Retinal pigment epithelial cell (primary cell): ENCODE measurements at places on chromosomes 3 and 15.
A peak's percentile ranks its signal among the peaks of the same experiment; 100 is the strongest.

- DNase-seq, result no peak
These were observed 13.8 kb upstream of the ATP2B2 start for GRCh38 chr3:10519236-10519635.

- DNase-seq, result peak; percentile 14
These were observed 55.2 kb upstream of the GBE1 start for GRCh38 chr3:81816473-81817250.

- no peak for DNase-seq
These were observed 34.4 kb upstream of the MEIS2 start for GRCh38 chr15:37134699-37135131.

- DNase-seq, result no peak
These were observed 15.9 kb downstream of the SLC49A4 start for GRCh38 chr3:122810734-122811133.

- no peak for DNase-seq
These were observed 35.8 kb upstream of the HERC1 start for GRCh38 chr15:63869371-63870042.

DNA sequence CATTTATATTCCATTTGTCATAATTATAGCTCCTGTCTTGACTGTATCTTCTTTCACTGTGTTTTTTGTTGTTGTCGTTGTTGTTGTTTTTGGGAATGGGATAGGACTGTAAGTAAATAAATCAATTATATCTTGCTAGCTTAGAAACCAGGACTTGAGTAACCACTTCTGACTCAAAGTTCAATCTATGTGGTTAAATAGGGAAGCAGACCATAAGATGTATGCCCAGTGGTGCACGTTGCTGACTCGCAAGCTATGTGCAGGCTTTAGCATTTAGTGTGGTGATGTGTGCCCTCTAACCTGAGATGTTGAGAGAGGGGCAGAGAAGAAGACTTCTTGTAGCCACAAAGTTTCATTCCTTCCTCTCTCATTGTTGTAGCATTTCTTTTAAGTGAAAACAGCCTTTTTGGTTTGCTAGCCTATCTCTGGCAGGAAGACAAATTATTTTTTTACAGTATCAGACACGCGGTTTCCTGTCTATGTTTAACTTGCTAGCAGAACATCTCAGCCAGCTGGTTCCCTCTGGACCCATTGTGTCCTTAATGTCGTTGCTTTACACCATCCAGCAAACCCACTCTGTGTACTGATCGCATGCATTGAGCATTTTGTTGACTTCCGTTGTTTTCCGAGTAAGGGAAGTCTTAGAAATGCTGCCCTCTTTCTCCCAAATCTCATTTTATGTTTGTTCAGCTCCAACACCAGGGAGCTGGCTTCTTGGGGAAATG, 52.1 kb downstream of the TGFBR2 start:
- no peak for DNase-seq

DNA sequence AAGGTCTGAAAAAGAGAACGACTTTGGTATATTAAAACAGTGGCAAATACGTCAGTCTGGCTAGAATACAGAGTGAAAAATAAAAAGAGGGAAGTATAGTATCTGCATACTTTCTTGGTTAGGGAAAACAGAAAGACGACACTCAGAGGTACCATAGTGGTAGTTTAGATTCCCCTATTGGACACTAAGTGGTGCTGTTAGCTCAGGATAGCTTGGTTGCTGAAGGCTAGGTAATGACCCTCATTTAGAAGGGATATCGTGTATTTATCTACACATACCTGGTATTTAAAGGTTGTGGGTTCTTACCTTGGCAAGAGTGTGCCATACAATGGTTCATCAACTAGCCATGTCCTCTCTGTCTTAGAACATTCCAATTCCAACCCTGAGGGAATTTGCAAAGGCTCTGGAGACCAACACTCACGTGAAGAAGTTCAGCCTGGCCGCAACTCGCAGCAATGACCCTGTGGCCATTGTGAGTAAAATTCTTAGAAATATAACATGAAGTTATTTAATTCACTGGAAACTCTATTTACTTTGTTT, 31.0 kb downstream of the TMOD2 start:
- no peak for DNase-seq

- no peak for DNase-seq
These were observed 724.9 kb downstream of the NSUN3 start for GRCh38 chr3:94787734-94788270.

GRCh38 chr15:51089699-51090453, 4.8 kb downstream of the TNFAIP8L3 start:
- no peak for DNase-seq

DNA sequence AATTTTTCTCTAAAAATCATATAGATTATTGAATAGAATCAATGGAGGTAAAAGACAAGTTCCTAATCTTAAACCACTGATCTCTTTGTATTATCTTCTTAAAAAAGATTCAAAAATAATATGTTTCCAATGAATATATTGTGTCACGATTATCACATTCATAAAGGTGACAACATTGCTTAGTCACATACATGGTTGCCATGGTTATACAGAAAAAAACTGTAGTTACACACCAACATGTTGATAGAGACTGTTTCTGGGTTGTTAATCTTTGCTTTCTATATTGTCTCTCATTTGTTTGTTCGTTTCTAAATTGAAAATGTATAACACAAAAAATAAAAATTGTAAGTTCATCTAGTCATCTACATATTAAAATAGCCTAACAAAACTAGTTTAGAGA, 376.0 kb upstream of the ALCAM start:
- DNase-seq, result no peak

DNA sequence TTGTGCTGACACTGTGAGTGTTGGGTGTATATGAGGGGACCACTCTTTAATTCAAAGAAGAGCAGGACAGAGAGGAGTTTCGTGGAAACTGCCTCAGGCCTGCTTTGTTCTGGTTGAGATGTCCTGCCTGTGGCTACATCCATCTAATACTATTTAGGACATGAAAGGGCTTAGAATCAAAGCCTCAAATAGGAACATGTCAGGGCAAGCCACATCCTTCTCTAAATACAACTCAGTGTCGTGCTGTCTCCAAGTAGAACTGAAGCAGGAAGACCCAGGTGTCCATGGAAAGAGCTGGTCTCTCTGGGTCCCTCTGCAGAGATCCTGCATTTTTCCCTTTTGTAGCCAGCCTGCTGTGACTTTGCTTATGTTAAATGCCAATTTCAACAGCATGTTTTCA, 156.2 kb upstream of the UMPS start:
- no peak for DNase-seq

GRCh38 chr3:59481776-59482400, 432.1 kb upstream of the CFAP20DC start:
- DNase-seq, result no peak

GRCh38 chr3:87198774-87199173, 28.3 kb upstream of the CHMP2B start:
- no peak for DNase-seq

- DNase-seq, result peak; percentile 16
These were observed 54.2 kb downstream of the DTWD1 start for GRCh38 chr15:49675041-49675440.

DNA sequence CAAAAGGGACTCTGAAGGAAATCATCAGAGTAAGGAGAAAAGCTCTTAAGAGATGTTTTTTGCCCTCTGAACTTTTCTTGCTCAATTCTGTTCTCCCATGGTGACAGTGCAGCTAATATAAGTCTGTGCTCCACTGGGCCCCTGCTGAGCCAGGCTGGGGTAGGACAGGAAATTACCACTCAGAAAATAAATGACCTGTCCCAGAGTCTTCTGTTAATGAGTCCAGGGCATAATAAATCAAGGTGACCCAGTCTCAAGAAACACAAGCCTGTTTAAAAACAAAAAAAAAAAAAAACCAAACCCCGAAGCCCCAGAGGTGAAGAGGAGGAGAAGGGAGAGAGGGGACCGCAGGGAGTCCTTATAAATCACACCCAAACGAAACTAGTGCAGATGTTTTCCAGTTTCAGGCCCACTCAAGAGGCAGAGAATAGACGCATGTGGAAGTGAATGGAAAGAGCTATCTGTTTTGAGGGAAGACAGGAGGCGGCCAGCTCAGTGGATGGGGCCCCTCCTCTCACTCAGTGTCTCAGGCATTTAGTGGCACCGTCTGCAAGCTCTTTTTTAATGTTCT, 59.8 kb upstream of the BOC start:
- no peak for DNase-seq

- no peak for DNase-seq
These were observed 36.1 kb downstream of the SELENOT start for GRCh38 chr3:150639262-150639661.

DNA sequence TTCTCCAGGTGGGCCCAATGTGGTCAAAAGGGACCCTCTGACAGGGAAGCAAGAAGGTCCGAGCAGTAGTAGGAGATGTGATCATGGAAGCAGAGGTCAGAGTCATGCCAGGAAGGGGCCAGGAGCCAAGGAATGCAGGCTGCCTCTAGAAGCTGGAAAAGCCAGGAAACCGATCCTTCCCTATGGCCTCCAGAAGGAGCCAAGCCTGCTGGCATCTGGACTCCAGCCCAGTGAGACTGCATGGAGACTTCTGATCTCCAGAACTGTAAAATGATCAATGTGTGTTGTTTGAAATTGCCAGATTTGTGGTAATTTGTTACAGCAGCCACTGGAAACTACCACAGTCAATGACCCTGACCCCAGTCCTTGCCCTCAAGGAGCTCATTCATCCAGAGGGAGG, 56.8 kb upstream of the SPATA12 start:
- DNase-seq, result no peak

GRCh38 chr15:38877471-38877870, 312.9 kb upstream of the RASGRP1 start:
- no peak for DNase-seq

DNA sequence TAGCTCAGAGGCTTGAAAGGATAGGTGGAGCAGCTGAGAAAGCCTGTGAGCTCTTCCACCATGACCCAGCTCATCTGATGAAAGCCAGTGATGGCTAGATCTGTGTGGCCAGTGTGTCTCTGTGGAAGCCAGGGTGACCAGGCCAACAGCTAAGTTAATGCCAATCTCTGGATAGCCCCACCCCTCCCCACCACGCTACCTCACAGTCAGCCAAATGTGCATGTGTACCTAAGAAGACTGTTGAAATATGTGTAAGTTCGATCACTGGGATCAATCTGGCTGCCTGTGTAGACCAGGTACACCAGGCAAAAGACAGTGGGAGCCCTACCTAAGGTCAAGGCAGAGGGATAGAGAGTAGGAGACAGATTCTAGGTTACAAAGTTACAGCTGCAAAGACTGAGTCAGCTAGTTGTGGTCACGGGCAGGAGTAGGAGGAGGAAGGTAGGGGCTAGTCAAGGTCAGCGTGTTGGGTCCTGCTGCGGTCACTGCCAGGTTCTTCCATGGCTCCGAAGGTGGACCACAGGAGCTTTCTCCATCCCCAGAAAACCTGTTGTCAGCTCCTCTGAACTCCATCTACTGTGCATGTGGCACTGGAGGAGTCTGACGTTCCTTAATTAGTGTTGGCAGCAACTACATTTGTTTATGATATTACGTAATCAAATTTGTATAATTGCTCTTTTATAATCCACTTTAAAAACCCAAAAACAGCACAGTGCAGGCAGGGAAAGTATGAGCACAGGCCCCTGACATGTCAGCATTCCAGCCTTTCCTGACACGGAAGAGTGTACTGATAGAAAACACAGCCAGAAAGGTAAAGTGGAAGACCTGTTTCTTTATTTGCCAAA, 318.0 kb downstream of the CLSTN2 start:
- no peak for DNase-seq

DNA sequence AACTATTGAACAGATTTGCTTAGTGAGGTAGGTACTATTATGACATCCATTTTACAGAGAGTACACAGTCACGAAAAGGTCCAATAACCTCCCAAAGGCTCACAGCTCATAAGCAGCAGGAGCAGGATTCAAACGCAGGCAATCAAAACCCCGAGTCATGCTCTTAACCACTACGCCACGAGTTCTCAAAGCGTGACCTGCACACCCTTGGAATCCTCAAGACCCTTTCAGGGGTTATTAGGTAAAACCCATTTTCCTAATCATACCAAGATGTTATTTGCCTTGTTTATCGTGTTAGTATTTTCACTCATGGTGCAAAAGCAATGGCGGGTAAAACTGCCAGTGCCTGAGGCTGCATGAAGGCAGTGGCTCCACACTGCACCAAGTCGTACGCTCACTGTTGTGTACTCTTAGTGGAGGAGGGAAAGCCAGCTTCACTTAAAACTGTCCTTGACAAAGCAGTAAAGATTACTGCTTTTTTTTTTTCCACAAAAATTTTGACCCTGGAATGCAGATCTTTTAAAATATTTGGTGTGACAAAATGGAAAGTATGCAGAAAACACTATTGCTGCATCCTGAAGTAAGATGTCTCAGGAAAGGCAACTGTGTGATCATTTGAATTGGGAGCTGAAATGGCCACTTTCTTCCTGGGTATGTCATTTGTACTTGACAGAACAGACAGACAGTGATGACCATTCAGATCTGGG, 96.1 kb downstream of the IGF2BP2 start:
- DNase-seq, result no peak

- DNase-seq, result no peak
These were observed 55.5 kb downstream of the PLS1 start for GRCh38 chr3:142651711-142652110.

GRCh38 chr3:67037615-67038014, 39.5 kb downstream of the KBTBD8 start:
- no peak for DNase-seq

GRCh38 chr3:152960684-152961083, 125.8 kb downstream of the P2RY1 start:
- DNase-seq, result no peak

GRCh38 chr3:10753964-10754363, 62.1 kb upstream of the SLC6A11 start:
- peak; percentile 2 for DNase-seq

- no peak for DNase-seq
These were observed 55.0 kb upstream of the TOPAZ1 start for GRCh38 chr3:44186712-44187111.
